Right lobe of liver (tissue), 6 donors: ENCODE measurements at places on chromosomes 3 and 15. TPM values are rescaled to one million over a fixed set of nuclear protein-coding genes. Genes with fewer than 3 reads are reported as not detected.

CCDC13 gene
- 1.2 TPM for total RNA-seq

NR1I2 gene
- total RNA-seq, result 119 TPM

RTP3 gene
- 12.2 TPM for total RNA-seq

DNA sequence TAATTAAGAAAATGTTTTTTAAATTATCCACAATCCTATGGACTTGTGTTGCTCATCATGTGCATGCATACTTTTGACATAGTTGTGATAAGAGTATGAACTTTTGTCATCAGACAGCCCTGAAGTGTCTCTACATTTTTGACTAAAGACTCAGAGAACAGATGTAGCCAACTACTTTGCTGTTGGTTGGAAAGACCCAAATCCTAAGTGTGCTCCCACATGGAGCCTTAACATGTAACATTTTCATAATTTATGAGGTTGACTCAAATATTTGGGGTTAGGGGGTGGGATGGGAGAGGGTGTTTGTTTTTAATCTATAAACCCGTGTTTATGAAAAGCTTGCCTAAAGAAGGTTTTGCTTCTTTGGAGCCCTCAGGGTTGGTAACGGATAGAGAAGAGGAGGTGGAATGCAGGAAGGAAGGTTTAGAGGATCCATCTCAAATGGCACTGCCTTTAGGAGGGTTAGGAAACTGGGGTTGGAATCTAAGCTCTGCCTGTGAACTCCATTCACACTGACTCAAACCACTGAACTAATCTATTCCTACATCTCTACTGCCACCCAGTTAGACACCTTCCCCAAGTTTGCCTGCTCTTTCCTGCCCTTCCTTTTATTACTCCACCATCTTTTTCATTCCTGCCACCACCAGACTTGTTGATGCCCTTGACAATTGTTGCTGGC is 3.7 kb downstream of the BOC start:
- H3K27ac ChIP-seq, result no peak overlapping the region
- no peak overlapping the region for H3K4me3 ChIP-seq
- H3K36me3 ChIP-seq, result no peaks in the 10 kb centered on the region
- no peaks in the 10 kb centered on the region for H3K27me3 ChIP-seq
- no peak for DNase-seq
- H3K4me1 ChIP-seq, result no peaks in the 10 kb centered on the region

GRCh38 chr3:99626417-99626788 is 12.0 kb upstream of the COL8A1 start:
- H3K36me3 ChIP-seq, result no peaks in the 10 kb centered on the region
- H3K4me3 ChIP-seq, result no peak overlapping the region
- no peaks in the 10 kb centered on the region for H3K27me3 ChIP-seq

DNA sequence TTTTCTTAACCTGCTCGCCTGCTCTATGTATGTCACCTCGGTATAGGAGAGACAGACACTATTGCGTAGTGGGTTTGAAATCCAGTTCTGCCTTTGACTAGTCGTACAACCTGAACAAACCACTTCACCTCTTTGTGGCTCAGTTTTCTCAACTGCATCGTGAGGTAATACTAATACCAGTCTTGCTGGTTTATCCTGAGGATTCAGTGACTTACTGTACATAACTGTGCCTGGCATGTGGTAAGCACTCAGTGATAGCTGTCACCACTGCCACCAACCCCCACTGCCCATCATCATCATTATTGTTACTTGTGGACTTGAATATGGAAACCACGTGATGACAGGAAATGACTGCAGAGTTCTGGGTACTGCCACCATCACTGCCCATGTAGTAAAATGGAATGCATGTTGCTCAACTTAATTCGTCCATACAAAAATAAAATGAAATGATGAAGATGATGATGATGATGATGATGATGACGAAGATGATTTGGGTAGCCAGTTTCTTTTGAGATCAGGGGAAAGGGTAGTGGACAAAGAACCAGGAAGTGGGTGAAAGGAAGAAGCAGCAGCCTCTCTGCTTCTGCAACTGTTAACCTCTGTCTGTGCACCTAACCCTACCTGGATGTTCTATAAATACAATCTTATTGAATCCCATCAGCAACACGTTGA is 228.1 kb downstream of the FEZF2 start:
- H3K27me3 ChIP-seq, result no peaks in the 10 kb centered on the region
- H3K4me3 ChIP-seq, result no peak overlapping the region
- H3K36me3 ChIP-seq, result no peaks in the 10 kb centered on the region
- H3K27ac ChIP-seq, result no peak overlapping the region

DNA sequence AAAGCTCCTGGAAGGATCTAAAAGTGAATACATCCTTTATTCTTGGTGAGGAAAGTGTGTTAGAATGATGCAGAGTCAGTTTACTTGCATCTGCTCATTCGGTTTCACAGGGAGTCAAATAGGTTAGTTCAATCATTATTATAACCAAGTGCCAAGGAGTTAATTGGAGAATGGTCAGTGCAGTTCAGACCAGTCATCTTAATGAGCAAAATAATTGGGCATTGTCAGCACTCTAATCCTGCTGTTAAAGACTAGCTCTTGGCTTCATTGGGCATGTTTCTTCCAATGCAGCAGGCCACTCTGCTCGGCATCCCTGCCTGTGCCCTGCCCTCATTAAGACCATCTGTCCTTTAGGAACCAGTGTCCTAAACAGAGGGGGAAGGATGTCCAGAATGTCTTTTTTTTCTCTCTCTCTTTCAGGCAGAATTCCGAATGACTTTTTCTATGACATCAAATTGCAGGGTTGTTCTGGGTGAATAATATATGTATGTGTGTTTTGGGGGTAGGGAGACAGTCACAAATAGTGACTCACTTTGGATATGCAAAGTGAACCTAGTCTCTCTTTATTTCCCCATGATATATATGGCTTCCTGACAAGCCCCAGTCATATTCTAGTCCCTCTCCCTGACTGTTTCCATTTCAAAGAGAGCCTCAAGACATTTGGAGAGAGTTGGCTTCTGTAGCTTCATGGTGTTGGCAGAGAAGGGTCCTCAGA is 205.4 kb upstream of the TRIM42 start:
- H3K27me3 ChIP-seq, result no peaks in the 10 kb centered on the region
- H3K4me1 ChIP-seq, result no peaks in the 10 kb centered on the region
- H3K36me3 ChIP-seq, result no peaks in the 10 kb centered on the region
- H3K27ac ChIP-seq, result no peak overlapping the region
- H3K4me3 ChIP-seq, result no peak overlapping the region
- no peak for DNase-seq

DNA sequence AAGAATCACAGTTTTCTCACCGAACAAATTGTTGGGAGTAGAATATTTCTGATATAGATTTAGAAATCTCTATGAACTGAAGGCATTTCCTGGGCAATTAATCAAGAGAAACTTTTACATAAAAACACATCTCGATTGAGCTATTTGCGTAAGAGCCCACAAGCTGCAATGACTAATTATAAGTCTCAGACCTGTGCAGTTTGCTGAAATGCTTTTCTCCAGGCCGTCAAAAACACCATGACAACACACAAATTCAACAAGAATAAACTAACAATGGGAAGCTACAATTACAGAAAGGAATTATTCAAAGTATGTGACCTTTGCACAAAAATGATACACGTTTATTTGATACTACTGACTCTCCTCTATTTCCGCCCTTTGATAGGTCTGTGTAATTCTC is 481.2 kb upstream of the WNT5A start:
- no peak overlapping the region for H3K4me3 ChIP-seq
- H3K36me3 ChIP-seq, result no peaks in the 10 kb centered on the region
- H3K27ac ChIP-seq, result no peak overlapping the region
- no peak for DNase-seq
- no peaks in the 10 kb centered on the region for H3K27me3 ChIP-seq
- H3K4me1 ChIP-seq, result no peaks in the 10 kb centered on the region
